B cell (primary cell): ENCODE measurements at places on chromosomes 6 and 20. TPM values are rescaled to one million over a fixed set of nuclear protein-coding genes. Genes with fewer than 3 reads are reported as not detected.

Gene BPIFB2
- not detected in 2 replicates for total RNA-seq

Gene C20orf144
- 0.27 and 0.44 TPM in 2 replicates for total RNA-seq

Gene KIAA1755
- not detected in 2 replicates for total RNA-seq

Gene ZBP1
- total RNA-seq, result 29.9 and 36.9 TPM in 2 replicates

Gene PRDM13
- total RNA-seq, result not detected in 2 replicates

Gene TSBP1
- not detected in 2 replicates for total RNA-seq

Gene TRIM10
- total RNA-seq, result not detected in 2 replicates

Gene ANKRD66
- not detected in 2 replicates for total RNA-seq

Gene ADGRF5
- total RNA-seq, result not detected in 2 replicates

Gene COL9A3
- 96.3 and 98.6 TPM in 2 replicates for total RNA-seq

Gene FAM83C
- total RNA-seq, result not detected in 2 replicates

Gene FAM162B
- total RNA-seq, result not detected in 2 replicates

Gene SCUBE3
- not detected in 2 replicates for total RNA-seq

Gene LZTS3
- 5.1 and 6.4 TPM in 2 replicates for total RNA-seq

DNA sequence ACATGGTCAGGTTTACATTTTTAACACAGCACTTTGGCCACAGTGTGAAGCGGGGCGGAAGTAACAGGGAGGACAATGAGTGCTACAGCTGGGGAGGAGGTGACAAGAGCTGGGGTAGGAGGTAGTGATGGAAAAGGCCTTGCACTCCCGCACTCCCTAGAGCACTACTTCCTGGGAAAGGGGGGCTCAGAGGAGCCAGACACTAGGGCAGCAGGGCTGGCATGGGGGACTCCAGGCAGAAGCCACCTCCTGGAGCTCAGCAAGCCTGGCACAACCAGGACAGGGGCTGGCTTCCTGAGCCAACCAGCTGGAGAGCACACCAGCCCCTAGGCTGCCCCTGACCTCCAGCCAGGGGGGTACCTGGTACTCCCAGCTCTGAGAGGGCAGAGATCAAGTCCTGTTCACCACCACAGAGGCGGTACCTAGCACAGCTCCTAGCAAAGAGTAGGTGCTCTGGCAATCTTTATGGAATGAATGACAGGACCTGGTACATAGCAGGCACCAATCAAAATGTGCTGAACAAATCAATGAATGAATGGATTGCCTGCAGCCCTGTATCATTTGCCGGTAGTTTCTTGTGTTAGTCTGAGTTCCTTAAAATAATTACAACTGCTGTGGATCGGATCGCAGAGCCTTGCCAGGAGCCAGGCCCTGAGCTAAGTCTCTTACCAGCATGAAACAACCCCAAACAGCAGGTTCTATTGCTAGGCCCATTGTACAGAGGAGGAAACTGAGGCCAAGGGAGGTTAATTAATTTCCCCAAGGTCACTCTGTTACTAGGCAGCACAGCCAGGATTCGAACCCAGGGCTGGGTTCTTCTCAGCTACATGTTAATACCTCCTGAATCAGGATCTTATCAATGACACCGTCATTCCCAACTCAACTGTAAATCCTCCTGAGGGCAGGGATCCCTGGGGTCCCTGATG, 15.5 kb downstream of the NOL4L start:
- no peak for DNase-seq

GRCh38 chr20:40860487-40860902, 168.1 kb upstream of the TOP1 start:
- no peak for DNase-seq

GRCh38 chr6:167146977-167147376, 10.8 kb downstream of the GPR31 start:
- no peak for DNase-seq

DNA sequence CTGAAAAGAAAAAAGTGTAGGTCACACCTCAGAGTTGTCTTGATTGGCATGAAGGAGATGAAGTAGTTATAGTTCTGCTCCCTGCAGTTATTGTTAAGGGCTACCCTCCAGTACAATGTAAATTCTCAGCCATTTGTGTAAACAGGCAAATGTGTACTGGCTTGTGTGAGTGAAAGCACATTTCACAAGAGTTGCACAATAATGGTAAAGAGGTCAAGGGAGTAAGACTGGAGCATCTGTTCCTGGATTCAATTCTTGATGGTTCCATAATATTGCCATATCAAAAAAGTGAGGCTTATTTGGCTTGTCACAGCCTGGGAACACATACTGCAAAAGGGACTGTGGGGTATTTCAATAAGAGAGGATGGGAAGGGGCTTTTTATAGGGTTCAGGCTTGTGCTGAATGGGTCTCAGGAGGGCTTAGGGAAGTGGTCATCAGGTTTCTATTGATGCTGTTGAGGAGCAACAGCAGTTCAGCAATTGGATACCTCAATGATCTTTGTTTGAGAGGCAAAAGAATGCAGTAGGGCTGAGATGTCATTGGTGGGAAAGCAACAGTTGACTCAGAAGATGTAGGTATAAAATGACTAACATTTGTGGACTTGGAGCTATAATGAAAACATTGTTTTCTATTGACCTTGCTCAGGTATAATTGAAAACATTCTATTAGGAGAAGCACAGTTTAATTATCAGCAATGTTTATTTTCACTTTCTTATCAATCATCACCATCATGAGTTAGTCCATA, 402.6 kb downstream of the BCKDHB start:
- no peak for DNase-seq

DNA sequence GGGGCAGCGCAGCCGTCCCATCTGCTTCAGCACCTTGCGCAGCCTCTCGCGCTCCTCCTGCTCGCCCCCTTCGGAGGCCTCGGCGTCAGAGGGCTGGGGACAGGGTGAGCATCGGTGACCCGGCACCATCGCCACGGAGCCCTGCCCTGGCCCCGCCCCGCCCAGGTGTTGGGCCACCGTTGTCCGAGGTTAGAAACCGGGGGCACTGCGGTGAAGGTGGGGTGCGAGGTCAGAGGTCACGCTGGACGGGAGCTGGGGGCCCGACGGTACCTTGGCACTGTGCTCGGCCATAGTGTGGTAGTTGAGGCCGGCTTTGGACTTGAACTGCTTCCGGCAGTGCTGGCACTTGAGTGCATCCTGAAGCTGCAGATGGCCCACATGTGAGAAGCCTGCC, 6.4 kb downstream of the ZNF512B start:
- DNase-seq, result no peak

DNA sequence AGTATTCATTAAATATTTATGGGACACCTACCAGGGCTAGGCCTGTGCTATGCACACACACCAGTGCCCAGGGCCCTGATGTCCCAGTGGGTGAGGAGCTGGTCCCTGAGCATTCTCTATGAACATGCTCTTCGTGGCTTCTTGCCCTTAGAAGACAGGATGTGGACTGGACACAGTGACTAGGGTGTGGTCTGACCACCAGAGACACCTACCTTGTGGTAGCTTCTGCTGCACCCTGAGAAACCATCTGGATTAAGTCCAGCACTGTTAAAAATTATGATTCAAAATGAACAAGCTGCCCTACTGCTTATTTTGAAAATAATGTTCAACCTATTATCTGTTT, 112.9 kb upstream of the RPS6KA2 start:
- no peak for DNase-seq

DNA sequence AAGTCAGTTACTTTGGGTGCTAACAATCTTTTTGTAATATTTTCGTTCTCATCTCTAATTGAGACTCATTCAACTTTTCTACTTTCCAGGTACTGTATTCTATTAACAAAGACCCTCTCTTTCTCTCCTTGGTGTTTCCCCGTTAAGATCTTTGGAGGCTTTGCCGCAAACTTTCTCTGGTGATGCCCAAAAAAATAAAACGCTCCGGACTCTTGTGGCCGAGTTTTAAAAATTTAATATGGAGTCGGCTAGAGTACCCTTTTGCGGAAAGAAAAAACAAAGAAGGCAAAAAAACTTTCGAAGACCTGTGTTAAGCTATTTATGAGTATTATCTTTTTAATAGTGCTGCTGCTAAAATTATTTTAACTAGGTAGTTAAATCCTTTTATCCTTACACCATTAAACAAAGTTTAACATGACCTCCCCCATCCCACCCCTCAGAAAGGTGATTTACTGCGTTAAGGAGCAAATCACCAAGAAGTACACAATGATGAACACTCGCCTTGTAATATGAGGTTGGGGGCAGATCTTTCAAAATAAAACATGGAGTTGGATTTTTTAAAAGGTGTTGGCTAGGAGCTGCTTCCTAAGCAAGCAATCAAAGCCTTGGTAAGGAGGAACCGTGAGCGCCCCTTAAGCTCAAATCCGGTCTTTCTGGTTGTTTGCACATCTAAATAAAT, 10.0 kb downstream of the SIM1 start:
- DNase-seq, result peak; percentile 27

DNA sequence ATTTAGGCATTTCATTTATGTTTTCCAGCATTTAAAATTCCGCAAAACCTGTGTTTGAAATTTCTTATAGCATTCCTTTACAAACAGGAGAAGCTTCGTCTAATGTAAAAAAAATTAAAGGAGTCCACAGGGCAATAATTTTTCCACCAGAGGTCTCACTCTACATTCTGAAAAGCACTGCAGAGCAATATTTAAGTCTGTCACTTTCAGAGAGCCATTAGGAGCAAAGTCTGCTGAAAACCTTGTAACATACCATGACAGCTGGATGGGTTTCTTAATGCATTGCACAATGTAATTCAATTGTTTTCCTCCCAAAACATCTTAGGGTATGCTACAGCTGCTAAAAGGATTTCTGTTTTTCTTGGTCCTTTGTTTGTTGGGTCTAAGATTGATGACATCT, 18.0 kb downstream of the BAG2 start:
- no peak for DNase-seq

DNA sequence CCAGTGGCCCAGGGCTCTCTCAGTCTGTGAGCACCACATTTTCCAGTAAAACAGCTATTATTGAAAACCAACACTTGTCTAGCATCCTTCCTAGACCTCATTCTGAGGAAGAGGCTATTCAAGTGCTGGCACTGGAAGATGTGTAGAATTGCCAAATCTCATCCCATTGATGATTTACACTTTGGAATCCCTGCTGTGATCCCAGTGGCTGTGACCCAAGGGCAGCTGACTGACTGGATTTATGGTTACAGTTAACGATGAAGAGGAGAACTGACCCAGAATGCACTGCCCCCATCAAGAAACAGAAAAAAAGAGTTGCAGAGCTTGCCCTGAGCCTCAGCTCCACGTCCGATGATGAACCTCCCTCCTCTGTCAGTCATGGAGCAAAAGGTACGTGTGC, 2.4 kb downstream of the CMTR1 start:
- DNase-seq, result no peak

- DNase-seq, result no peak
Observed at GRCh38 chr6:109922851-109923250, 55.3 kb upstream of the GPR6 start.

- DNase-seq, result peak; percentile 14
Observed at GRCh38 chr6:82040405-82041221, 206.9 kb downstream of the IBTK start.

- no peak for DNase-seq
Observed at GRCh38 chr6:91317247-91317835, 730.5 kb upstream of the MAP3K7 start.

GRCh38 chr6:16982807-16983206, 119.0 kb upstream of the STMND1 start:
- no peak for DNase-seq

GRCh38 chr6:41674231-41675000, 36.1 kb downstream of the MDFI start:
- no peak for DNase-seq

DNA sequence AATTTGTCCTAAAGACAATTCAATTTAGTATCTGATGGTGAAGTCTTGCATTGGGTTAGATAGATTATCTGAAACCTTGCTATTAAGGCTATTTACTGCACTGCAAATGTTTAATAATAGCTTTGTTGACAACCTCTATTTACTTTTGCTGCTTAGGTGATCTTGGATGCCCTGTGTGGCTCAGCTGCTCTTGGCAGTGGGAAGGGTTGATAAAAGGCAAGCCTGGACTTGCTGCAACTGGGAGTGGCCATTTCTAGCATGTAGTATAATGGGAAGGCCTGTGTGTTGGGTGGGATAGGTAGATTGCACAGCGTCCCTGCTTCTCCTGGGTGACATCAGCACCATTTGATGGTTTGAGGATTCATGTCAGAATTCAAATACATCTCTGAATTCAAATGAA, 49.1 kb downstream of the ARMC2 start:
- no peak for DNase-seq

GRCh38 chr6:4728436-4728769, 47.8 kb upstream of the CDYL start:
- no peak for DNase-seq

GRCh38 chr6:146300521-146300920, 243.1 kb upstream of the RAB32 start:
- no peak for DNase-seq
